Testis (tissue), 5 donors: ENCODE measurements at places on chromosomes 2 and 18.

GRCh38 chr2:36337354-36337753 lies 18.2 kb upstream of the CRIM1 start:
- no peak for DNase-seq
- no peaks in the 10 kb centered on the region for H3K27me3 ChIP-seq
- H3K27ac ChIP-seq = no peak overlapping the region

GRCh38 chr2:127134235-127134634 lies 27.3 kb upstream of the BIN1 start:
- H3K36me3 ChIP-seq = no peaks in the 10 kb centered on the region
- H3K4me1 ChIP-seq = no peaks in the 10 kb centered on the region
- no peak overlapping the region for H3K4me3 ChIP-seq
- DNase-seq = no peak
- no peak overlapping the region for H3K27ac ChIP-seq

GRCh38 chr2:219570924-219571310 lies 422 bp downstream of the OBSL1 start:
- peak overlapping the region; percentile 93 for H3K27ac ChIP-seq
- peak overlapping the region; percentile 69 for H3K4me3 ChIP-seq
- H3K36me3 ChIP-seq = no peaks in the 10 kb centered on the region
- DNase-seq = no peak
- peaks cover 20% of the 10 kb centered on the region for H3K4me1 ChIP-seq

DNA sequence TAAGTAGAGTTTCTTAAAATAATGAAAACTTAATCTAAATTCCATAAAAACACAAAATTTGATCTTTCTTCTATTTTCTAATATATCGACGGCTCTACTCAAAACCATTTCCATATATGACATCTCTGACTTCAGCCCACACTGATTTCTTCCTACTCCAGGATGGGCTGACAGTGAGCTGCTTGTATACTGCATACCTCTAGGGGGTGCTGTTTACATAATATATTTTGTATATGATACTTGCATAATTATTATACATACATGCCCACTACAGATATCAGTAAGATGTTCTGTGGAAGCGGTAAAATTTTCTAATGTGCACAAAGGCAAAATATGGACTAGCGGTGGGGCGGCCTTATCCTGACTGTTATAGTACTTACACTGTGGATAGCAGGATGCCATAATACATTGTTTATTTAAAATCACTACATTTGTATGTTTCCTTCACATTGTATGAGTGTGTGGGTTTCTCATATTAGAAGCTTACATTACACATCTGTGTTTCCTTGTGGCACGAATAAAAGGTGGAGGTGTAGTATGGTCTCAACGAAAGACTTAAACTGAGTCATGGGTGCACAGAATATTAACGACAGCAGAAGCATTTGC lies 66.1 kb upstream of the NXPH2 start:
- H3K36me3 ChIP-seq = no peaks in the 10 kb centered on the region
- DNase-seq = no peak
- no peak overlapping the region for H3K4me3 ChIP-seq
- H3K27ac ChIP-seq = no peak overlapping the region
- no peaks in the 10 kb centered on the region for H3K27me3 ChIP-seq

GRCh38 chr2:218880859-218881594 lies 375 bp downstream of the WNT10A start:
- H3K4me3 ChIP-seq = no peak overlapping the region
- H3K4me1 ChIP-seq = peaks cover 22% of the 10 kb centered on the region
- no peak overlapping the region for H3K27ac ChIP-seq
- no peak for DNase-seq
- H3K36me3 ChIP-seq = no peaks in the 10 kb centered on the region
- no peaks in the 10 kb centered on the region for H3K27me3 ChIP-seq

GRCh38 chr2:155872396-155872795 lies 460.1 kb downstream of the NR4A2 start:
- no peak overlapping the region for H3K27ac ChIP-seq
- DNase-seq = no peak
- no peak overlapping the region for H3K4me3 ChIP-seq
- no peaks in the 10 kb centered on the region for H3K27me3 ChIP-seq

DNA sequence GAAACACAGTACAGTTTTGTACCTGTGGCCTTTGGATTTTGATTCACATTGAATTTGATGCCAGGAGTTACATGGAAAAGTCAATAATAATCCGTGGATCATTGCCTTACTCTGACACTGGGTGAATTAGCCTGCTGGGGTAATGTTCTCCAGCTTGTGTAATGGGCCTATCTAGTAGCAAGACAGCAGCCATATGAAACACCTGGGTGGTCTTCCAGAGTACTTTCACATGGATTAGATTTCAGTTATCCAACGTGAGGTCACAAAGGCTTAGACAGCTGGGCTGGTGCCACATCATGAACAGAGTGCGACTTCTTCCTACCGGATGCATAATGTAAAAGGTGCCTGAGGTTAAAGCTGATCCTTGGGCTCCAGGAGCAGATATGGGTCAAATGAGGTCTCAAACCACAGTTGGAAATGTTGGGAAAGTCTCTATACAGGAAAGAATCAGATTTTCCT lies 486.8 kb downstream of the PARD3B start:
- no peaks in the 10 kb centered on the region for H3K27me3 ChIP-seq
- DNase-seq = no peak
- no peak overlapping the region for H3K4me3 ChIP-seq
- H3K27ac ChIP-seq = no peak overlapping the region
- H3K36me3 ChIP-seq = no peaks in the 10 kb centered on the region

DNA sequence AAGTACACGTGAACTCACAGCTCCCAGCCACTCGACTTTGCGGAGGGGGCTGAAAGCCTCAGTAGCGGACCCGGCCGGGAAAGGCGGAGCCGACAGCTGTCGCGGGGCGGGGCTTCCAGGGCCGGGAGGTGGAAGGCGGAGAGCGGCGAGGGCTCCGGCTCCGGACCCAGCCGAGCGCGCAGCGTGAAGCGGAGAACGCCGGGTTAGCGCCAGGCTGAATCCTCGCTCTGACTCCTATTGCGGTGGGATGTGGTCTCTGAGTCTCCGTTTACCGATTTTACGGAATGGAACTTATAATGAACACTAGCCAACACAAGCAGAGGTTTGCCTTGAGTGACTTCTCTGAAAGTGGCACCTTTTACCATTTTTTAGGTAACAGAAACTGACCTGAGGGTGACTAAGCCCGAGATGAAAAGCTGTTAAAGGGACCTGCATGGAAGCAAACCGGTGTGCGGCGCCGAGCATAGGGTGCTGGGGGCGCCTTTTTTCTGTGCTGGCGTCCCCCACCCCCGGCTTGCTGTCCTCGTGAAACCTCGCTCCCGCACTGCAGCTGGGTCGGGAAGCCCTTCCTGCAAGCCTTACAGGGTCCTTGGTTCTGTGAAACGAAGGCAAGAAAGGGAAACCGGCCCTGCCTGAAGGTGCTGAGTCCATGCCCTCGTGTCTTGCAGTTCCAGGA lies 72.9 kb downstream of the EN1 start:
- no peak overlapping the region for H3K27ac ChIP-seq
- DNase-seq = peak; percentile 62
- no peaks in the 10 kb centered on the region for H3K27me3 ChIP-seq
- peak overlapping the region; percentile 0 for H3K4me3 ChIP-seq
- no peaks in the 10 kb centered on the region for H3K4me1 ChIP-seq

DNA sequence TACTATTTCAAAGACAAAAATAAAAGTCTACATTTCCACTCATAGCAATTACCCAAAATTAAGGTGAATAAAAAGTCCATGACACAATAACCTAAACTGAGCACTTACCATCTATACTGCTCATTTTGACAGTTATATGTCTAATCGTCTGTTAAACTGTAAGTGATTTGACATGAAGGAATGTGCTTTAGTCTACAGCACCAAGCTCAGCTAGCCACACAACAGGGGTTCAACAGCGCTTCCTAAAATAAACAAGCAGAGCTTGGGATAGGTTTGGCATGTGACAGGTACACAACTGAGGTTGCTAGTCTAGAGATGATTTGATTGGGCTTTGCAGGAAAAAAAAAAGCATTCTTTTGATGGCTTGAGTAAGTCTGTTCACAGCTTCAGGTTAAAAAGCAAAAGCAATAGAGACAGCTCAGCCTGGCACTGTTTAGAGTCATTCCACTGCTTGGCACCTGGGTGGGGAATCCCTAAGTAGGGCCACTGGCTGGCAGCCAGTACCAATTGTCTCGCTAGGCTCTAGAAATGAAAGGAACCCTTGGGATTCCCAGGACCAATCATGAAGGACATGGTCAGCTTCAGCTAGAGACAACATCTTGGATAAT lies 78.6 kb downstream of the BARD1 start:
- no peak for DNase-seq
- H3K27ac ChIP-seq = no peak overlapping the region
- H3K27me3 ChIP-seq = no peaks in the 10 kb centered on the region
- H3K36me3 ChIP-seq = no peaks in the 10 kb centered on the region
- no peak overlapping the region for H3K4me3 ChIP-seq
- H3K4me1 ChIP-seq = no peaks in the 10 kb centered on the region

DNA sequence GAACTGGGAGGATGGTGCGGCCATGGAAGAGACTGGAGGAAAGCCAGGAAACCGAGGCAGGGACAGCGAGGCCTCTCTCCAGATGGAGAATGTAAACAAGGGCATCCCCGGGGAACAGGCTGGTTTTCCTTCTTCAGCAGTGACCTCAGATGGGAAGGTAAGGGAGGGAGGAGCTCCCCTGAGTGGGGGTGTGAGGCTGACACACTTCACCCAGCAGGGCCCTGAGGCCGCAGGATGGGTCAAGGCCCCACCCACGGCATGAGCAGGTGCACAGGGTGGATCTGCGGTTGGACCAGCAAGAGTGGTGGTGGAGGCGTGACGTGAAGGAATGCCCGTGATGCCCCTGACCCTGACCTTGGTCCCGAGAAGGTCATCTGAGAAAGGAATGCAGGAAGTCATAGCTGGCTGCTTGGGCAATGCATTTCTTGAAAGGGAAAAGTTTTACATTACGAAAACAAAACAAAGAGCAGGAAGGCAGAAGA lies 48.1 kb downstream of the ADCY3 start:
- no peaks in the 10 kb centered on the region for H3K27me3 ChIP-seq
- no peak overlapping the region for H3K4me3 ChIP-seq
- H3K4me1 ChIP-seq = peaks cover 10% of the 10 kb centered on the region
- H3K36me3 ChIP-seq = no peaks in the 10 kb centered on the region
- H3K27ac ChIP-seq = peak overlapping the region; percentile 51

GRCh38 chr2:206619011-206619410 lies 23.3 kb upstream of the FAM237A start:
- no peaks in the 10 kb centered on the region for H3K36me3 ChIP-seq
- DNase-seq = no peak
- H3K27ac ChIP-seq = no peak overlapping the region
- no peaks in the 10 kb centered on the region for H3K27me3 ChIP-seq
- H3K4me3 ChIP-seq = no peak overlapping the region

- H3K27ac ChIP-seq = no peak overlapping the region
- no peaks in the 10 kb centered on the region for H3K36me3 ChIP-seq
- no peak overlapping the region for H3K4me3 ChIP-seq
- no peak for DNase-seq
These were observed 190.6 kb upstream of the VWC2L start for GRCh38 chr2:214220251-214220650.

DNA sequence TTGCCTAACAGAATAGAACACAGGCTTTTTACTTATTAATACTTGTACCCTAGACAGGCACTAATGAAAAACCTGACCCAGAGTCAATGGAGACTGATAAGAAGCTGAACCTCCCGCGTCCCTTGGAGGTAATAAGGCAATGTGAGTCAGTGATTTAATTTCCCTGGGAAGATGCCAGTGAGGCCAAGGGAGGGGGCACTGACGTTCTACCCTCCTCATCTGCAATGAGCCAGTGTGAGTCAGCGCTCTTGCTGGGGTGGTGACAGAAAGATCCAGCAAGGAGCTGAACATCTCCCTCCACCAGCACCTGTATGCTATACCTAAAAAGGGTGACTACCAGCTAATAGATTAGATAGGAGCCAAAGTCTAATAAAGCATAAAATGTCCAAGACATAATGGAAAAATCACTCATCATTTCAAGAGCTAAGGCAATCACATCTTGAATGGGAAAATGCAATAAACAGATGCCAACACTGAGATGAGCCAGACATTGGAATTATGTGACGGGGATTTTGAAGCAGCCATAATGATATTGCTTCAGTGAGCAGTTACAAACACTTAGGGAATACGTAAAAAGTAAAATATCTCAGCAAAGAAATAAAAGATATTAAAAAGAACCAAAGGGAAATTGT lies 116.9 kb downstream of the TPGS2 start:
- no peak for DNase-seq
- H3K4me1 ChIP-seq = no peaks in the 10 kb centered on the region
- no peak overlapping the region for H3K27ac ChIP-seq
- no peaks in the 10 kb centered on the region for H3K27me3 ChIP-seq
- H3K4me3 ChIP-seq = no peak overlapping the region

DNA sequence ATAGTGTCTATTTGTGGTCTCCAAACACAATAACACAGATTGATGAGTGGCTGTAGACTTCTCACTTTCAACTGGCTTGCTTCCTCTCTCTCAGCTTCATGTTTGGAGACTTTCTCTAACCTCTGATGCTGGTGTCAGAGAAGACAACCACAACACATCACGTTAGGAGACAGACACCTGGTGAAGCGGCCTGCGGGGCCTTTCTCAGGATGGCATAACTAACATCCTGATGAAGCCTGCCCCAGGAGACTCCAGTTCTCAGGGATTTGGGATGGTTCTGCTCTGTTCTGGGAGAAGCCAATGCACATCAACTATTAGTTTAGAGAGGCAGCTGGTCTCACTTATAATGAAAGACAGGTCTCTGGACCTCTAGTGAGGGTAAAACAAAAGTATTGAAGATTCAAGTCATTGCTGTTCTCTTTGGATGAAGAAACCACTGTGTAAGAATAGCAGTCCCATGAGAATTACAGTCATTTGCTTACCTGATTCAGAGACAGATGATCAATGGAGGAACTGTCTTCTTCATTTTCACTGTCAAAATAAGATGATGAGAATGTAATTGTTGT lies 2.0 kb downstream of the IL1A start:
- no peaks in the 10 kb centered on the region for H3K4me1 ChIP-seq
- no peak overlapping the region for H3K4me3 ChIP-seq
- DNase-seq = no peak
- no peak overlapping the region for H3K27ac ChIP-seq

GRCh38 chr2:101574622-101575021 lies 99.7 kb upstream of the RFX8 start:
- no peak for DNase-seq
- H3K4me3 ChIP-seq = no peak overlapping the region
- H3K27me3 ChIP-seq = no peaks in the 10 kb centered on the region

DNA sequence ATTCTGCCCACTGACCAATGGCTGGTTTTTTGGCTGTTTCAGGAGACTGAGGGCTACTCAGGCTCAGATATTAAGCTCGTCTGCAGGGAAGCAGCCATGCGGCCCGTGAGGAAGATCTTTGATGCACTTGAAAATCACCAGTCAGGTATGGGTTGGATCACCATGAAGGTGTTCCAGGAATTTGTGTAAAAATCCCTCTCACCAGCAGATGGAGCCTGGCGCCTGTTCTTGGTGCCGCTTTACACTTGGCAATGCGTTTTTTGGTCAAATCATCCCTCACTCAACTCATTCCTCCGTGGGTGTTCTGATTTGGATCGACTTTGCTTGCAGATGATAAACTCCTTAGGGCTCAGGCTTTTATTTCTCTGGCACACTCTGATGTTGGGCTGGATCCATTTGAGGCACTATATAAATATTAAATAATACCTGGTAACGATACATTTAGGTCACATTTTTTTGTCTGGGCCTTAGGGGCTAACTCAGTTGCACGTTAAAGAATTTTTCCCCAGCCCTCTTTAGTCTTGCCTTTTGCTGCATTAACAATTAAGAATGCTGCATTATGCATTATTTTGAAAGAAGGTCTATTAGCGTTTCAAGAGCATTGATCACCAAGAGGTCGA lies 50.0 kb downstream of the HDHD2 start:
- no peak overlapping the region for H3K4me3 ChIP-seq
- DNase-seq = peak; percentile 62
- no peaks in the 10 kb centered on the region for H3K36me3 ChIP-seq
- H3K27me3 ChIP-seq = no peaks in the 10 kb centered on the region
